Brain microvascular endothelial cell (primary cell): ENCODE measurements at places on chromosomes 3 and 15.
A peak's percentile ranks its signal among the peaks of the same experiment; 100 is the strongest.

DNA sequence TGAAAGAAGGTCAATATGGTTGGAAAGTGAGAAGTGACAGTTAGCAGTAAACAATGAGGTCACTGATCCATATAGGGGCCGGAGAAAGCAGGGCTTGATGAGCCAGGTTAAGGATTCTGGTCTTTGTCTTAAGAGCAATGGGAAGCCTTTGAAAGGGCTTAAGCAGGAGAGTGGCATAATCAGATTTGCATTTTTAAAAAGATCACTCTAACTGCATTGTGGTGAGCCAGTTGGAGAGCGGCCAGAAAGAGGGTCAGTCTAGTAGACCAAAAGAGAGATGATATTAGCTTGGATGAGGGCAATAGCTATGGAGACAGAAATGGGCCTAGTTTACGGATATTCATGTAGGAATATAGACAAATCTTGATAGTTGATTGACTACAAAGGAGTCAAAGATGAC lies 46.6 kb downstream of the CPNE4 start:
- DNase-seq, result no peak

- no peak for DNase-seq
These were observed 23.1 kb downstream of the CDCP1 start for GRCh38 chr3:45123030-45123429.

DNA sequence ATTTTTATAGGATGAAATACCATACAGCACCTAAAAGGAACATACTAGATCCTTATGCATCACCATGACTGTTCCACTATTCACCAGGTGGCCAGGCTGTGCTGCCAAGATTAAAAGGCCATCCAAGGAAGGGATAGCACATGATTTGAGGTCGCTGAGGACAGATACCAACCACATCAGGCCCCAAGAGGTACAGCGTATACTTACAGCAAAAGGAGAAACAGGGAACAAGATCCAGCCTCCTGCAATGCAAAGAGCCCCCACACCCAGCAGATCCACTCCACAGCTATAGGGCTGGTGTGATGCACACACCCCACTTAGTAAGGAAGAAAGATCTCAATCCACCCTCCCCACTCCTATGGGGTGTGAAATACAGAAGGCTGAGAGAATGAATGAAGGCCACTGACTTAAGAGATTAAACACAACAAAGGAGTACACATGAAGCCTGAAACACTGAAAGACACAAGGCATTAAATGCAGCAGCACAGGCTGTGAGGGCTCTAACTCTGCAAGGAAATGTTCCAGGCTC lies 32.0 kb upstream of the ZNF445 start:
- no peak for DNase-seq

DNA sequence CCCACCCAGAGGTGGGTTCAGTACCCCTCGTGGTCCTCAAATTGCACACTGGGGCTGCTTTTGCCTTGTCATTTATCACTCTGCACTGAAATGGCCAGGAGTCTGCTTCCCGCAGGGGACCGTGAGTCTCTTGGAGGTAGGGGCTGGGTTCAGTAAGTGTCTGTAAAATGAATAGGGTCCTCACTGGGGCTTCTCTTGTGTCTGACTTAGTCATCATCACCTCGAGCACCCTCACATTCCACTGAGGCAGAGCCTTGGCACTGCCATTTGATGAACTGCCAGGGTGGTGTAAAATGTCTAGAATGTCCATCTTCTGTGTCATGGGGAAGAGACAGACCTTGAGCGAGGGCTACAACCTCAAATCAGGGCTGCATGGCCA lies 61.0 kb upstream of the RYK start:
- DNase-seq, result no peak

DNA sequence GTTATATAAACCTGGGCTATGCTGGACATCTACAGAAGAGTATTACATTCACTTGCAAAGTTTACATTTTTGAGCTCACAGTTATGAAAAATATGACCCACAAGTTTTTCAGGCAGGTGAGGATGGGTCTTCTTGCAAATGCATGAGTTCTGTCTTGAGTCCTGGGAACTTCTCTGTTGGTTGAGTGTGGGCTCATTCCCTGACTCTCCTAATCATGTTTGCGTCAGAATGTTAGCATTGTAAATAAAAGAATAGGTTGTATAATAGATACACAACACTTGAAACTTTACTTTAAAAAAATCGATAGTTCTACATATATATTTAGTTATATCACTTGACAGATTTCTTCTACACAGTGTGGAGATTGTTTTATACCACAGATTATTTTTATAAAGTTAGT lies 7.2 kb upstream of the EXOG start:
- DNase-seq, result no peak

DNA sequence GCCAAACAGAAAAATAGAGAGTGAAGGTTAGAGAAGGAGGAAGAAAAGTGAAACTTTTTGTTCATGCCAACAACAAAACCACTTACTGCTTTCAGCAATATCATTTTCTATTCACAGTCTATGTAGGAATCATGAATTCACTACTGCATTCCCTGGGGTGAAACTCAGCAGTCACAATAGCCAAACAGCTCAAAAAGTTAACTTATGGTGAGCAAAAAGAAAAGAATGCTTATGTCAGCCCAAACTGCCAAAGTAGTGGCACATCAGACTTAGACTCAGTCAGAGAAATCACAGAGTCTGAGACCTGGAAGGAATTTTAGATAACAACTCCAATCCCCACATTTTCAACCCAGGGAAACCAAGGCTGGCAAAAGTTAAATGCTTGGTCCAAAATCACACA lies 238.7 kb upstream of the TMCO5A start:
- DNase-seq, result peak; percentile 41

GRCh38 chr3:47685037-47685436 lies 96.7 kb downstream of the SMARCC1 start:
- DNase-seq, result no peak

DNA sequence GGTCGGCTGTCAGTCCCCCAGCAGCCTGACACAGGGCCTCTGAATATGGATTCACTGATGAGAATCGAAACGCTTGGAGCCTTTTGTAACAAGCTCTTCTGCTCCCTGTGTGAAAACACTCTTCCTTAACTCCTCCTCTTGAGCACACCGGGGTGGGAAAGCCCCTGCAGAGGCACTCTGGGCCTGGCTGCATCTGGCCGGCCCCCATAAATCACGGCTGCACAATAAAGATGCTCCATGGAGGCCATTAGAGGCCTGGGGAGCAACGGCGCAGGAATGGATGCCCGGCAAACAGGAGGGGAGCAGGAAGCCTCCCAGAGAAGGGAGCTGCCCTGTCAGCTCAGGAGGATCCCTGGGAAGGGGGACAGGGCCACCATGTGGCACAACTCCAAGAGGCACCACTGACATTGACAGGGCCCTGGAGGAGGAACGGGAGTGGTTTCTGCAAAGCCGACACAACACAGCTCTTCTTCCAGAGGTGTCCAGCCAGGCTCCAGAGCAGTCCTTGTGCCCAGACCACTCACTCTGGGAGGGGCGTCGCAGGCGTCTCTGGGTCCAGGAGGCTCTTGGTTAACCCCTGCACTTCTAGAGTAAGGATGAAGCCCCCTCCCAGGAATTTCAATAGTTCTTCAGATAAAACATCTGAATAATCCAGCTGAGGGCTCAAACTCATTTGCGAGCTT lies 509.3 kb upstream of the PPP2R3A start:
- no peak for DNase-seq

GRCh38 chr3:151903501-151903991 lies 30.1 kb downstream of the SUCNR1 start:
- peak; percentile 69 for DNase-seq
